ENCODE measurements at places on chromosomes 13 and 19.

DNA sequence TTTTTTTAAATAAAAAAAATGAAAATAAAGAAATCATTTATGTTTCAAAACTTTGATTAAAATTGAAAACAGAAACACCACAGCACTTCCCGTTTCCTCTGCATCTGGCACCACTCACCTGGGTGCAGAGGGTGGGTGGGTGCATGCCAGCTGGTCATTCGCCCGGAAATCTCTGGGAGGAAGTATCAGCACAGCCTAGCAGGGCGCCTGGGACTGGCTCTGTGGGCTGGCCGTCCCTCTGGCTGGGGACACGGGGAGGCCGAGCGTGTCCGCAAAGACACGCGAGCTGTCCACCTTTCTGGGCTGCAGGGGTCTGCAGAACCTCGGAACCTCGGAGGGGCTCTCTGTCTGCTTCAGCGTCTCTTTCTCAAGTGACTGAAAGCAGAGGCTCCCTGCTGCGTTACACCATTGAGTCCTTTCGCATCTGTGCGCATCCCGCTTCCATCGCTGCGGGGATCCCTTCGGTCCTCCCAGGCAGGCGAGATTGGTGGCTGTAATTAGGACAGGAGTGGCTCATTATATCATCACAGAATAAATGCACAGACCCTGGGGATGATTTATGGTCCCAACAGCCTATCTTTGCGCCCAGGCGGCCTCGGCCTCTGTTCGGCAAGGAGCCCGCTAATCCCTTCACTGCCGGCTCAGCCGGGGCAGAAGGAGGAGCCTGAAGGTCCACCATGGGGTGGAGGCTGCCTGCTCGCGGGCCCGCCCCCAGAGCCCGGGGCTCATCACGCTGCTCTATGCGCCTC lies 17.2 kb downstream of the CRTC1 start:
- DNase-seq: peak; percentile 58

DNA sequence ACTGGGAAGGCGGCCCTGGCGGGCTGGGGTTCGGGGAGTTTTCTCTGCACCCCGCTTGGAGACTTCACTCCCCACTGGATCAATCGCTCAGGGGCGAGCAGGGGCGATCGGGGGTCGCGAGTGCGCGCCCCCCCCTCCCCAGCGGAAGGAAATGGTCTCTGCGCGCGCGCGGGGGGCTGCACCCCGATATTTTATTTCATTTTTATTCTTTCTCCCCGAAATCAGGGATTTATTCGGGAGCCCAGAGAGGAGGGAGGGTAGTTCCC lies 421 bp downstream of the ARID3A start:
- DNase-seq: no peak

GRCh38 chr19:35451338-35452096 lies 3.5 kb downstream of the FFAR2 start:
- DNase-seq: no peak

DNA sequence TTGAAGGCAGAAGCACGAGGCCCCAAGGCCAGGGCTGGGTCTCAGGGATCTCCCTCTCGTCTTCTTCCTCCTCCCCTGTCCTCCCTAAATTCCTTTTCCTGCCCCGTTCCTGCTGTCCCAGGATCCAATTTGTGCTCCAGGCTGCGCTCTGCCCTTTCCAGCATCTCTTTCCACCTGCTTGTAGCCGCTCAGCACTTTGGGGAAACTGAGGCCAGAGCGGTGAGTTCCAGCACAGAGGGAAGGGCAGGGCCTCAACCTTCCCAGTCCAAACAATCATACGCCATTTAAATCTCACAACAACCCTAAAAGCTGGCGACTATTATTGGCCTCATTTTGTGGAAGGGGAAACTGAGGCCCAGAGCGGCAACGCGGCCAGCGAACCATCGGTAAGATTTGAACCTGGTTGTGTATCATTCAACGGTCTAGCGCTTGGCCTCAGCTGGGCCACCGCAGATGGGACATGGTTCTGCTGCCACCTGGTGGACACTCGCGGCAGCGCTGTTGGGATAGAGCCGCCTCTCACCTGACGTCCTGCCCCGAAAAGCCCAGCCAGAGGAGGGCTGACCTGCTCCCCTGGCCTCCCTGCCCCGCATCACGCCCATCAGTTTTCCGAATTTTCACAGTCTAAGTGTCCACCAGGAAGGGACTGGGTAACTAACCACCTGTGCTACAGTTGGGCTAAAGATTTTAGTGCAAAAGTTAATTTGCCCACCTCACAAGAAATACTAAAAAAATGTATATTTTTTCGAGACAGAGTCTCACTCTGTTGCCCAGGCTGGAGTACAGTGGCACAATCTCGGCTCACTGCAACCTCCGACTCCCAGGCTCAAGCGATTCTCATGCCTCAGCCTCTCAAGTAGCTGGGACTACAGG lies 4.2 kb upstream of the RPL18A start:
- DNase-seq: peak; percentile 95

- no peak for DNase-seq
These were observed 349.7 kb downstream of the LIG4 start for GRCh38 chr13:107865643-107866031.

DNA sequence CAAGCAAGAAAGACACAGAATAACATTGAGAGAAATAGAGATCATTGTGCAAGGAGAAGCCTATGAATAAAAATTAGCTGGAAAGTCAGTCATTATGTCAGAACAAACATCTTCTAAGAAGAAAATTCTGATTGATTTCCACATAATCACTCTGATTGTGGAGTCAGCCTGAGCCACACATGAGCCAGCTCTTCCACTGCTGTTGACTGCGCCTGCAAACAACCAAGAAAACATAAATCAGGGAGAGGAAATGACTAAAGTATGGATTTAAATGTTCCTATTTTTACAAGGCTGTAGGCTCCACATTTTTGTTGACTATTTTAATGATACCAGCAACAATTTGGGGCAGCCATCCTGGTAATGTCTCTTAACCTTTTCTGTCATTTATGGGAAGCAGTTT lies 962.3 kb downstream of the EFNB2 start:
- no peak for DNase-seq

- no peak for DNase-seq
These were observed 114.7 kb upstream of the KLHL1 start for GRCh38 chr13:70222926-70223325.

DNA sequence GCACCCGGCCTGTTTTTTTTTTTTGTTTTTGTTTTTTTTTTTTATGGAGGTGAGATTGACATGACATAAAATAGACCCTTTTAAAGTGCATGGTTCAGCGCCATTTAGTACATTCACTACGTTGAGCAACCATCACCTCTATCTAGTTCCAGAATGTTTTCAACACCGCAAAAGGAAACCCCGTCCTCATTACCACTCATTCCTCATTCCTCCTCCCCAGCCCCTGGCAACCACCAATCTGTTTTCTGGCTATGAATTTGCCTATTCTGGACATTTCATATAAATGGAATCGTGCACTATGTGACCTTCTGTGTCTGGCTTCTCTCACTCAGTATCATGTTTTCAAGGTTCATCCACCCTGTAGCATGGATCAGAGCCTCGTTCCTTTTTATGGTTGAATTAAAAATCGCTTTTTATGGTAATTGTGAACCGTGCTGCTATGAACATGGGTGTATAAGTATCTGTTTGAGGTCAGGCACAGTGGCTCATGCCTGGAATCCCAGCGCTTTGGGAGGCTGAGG lies 9.9 kb upstream of the ADGRE5 start:
- no peak for DNase-seq

DNA sequence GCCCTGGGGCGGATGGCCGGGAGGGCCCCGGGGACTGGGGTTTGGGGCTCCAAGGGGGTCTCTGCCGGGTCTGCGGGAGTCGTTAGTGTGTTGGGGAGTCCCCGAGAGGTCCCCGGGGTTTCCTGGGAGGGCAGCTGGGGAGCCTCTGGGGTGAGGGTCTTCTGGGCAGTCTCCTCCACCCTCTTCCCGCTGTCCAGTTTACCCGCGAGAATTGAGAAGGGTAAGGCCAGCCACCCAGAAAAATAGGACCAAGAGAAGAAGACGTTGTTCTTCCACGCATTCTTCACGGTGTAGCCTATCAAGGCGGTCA lies 1.0 kb upstream of the ETFB start:
- no peak for DNase-seq

- DNase-seq: no peak
These were observed 51.4 kb upstream of the PSG8 start for GRCh38 chr19:42816894-42817293.

DNA sequence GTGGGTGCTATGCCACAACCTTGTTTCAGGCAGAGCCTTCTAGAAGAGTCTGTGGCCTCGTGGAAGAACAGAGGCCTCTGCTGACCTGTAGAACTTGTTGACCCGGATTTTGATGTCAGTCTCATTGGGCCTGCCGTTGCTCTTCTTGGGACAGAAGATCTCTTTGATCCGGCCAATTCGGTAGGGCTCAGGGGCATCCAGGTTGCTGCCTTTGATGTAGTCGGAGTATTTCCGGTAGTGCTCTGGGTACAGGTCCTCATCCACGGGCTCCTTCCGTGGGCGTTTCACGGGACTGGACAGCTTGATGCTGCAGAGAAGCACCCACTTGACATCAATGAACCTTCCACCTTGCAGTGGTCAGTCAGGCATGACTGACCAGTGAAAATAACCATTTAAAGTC lies 24.0 kb upstream of the EIF3G start:
- DNase-seq: no peak

- DNase-seq: no peak
These were observed 7.6 kb upstream of the NALCN start for GRCh38 chr13:101423872-101424271.

- DNase-seq: peak; percentile 64
These were observed 977 bp downstream of the IRGQ start for GRCh38 chr19:43594710-43595604.

- DNase-seq: no peak
These were observed 1988.1 kb upstream of the PCDH20 start for GRCh38 chr13:63403733-63404132.

DNA sequence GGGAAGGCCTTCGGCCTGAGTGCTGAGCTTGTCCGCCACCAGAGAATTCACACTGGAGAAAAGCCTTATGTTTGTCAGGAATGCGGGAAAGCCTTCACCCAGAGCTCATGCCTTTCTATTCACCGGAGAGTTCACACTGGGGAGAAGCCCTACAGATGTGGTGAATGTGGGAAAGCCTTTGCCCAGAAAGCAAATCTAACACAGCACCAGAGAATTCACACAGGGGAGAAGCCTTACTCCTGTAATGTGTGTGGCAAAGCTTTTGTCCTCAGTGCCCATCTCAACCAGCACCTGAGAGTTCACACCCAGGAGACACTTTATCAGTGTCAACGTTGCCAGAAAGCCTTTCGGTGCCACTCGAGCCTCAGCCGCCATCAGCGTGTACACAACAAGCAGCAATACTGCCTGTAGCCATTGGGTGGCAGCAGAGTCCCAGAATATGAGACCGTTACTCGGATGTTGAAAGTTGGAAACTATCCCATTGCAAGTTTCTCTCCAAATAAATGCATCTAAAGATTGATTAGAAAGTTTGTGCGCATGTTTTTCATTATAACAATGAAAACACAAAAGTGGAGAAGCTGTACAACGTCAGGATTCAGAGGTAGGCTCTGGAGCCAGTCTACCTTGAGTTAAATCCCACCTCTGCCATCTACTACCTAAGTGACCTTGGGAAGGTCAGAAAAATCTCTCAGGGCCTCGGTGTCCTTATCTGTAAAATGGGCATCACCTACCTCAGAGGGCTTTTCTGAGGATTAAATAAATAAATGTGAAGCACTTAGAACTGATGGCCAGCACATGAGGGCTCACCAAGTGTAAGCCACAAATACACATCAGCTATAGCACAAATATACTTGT lies 21.1 kb downstream of the ZNF473 start:
- DNase-seq: peak; percentile 47

- peak; percentile 37 for DNase-seq
These were observed 7.1 kb upstream of the NFIC start for GRCh38 chr19:3359015-3359918.

DNA sequence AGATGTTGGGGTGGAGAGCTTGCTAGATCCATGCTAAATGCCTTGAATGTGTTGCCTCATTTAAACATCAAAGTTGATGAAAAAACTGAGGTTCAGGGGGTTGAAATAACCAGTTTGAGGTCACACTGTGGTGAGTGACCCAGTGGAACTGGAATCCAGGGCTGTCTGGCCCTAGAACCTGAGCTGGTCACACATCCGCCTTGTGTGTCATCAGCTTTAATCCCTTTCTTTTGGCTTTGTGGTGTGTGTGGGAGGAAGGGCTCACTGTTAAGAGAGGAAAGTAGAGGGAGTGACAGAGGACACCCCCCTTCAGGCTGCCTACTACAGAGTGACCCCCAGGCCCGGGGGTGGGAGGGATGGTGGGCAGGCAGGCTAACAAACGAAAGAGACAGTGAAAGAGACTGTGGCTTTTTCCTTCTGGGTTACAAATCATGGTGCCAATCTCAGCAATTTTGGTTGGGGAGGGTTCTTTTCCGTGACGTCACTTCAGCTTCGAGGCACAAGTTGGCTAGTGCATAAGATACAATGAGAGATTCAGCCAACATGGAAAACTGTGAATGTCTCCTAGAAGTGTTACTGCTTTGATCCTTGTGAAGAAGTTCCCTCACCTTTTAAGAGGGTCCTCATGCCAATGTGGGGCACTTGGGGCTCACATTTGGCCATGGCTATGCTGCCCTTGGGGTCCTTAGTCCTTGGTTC lies 164.9 kb downstream of the DLEU7 start:
- DNase-seq: no peak

- no peak for DNase-seq
These were observed 293.6 kb downstream of the OXGR1 start for GRCh38 chr13:96700657-96701056.

- no peak for DNase-seq
These were observed at the start of gene HTR2A for GRCh38 chr13:46896341-46897137. TSS of gene HTR2A (minus strand) at chr13:46897053. CDS start at chr13:46895906, 1,147 bp downstream.

GRCh38 chr19:55647732-55648584 lies at the start of gene CCDC106:
TSS of gene CCDC106 (plus strand) at chr19:55648212. CDS start at chr19:55649047, 835 bp downstream.
- no peak for DNase-seq

- DNase-seq: no peak
These were observed 840 bp upstream of the CCNA1 start for GRCh38 chr13:36431204-36432105.

- no peak for DNase-seq
These were observed 114.1 kb upstream of the SOX1 start for GRCh38 chr13:111952814-111953213.

DNA sequence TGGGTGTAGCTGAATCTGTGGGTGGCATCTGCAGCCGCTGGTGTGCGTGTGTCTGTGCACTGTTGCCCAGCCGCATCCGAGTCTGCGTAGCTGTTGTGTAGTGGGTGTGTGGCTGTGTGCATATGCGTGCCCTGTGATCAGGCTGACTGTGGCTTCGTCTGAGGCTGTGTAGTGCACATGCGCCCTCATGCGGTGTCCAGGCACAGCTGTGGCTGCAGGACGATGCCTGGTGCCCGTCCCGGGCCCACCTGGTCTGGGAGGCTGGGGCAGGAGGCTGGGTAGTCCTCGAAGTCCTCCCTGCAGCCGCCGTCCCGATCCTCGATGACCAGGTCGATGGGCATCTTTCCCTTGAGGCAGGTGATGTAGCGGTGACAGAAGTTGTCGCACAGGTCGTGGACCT lies 4.9 kb downstream of the MEIS3 start:
- DNase-seq: no peak

Data from central memory CD8-positive, alpha-beta T cell (primary cell).